Chondrocyte (in vitro differentiated cells): ENCODE measurements at places on chromosomes 1 and 21. TPM values are rescaled to one million over a fixed set of nuclear protein-coding genes. Genes with fewer than 3 reads are reported as not detected.
A peak's percentile ranks its signal among the peaks of the same experiment; 100 is the strongest.

GRCh38 chr1:67939942-67940341, 106.7 kb upstream of the GNG12 start:
- H3K4me3 ChIP-seq = no peak overlapping the region
- peaks cover 8% of the 10 kb centered on the region for H3K4me1 ChIP-seq
- DNase-seq = no peak
- H3K36me3 ChIP-seq = no peaks in the 10 kb centered on the region
- no peaks in the 10 kb centered on the region for H3K27me3 ChIP-seq

ZBTB17 gene
- total RNA-seq = 23.9 to 30.8 TPM (median 27.2 TPM) in 3 replicates

GPR61 gene
- total RNA-seq = not detected in 3 replicates

MOB3C gene
- total RNA-seq = 6.2 to 12.2 TPM (median 6.3 TPM) in 3 replicates

OR2L3 gene
- total RNA-seq = not detected in 3 replicates

GRCh38 chr1:33459691-33460090, 12.8 kb upstream of the ZSCAN20 start:
- H3K4me3 ChIP-seq = no peak overlapping the region
- peaks cover 63% of the 10 kb centered on the region for H3K4me1 ChIP-seq
- no peaks in the 10 kb centered on the region for H3K27me3 ChIP-seq

KCNAB2 gene
- total RNA-seq = 4.2 to 7.3 TPM (median 5.2 TPM) in 3 replicates

GRCh38 chr21:42414928-42415769, 11.4 kb downstream of the UBASH3A start:
- H3K4me1 ChIP-seq = peaks cover 8% of the 10 kb centered on the region
- no peak overlapping the region for H3K4me3 ChIP-seq
- no peaks in the 10 kb centered on the region for H3K36me3 ChIP-seq
- H3K27me3 ChIP-seq = peaks cover 6% of the 10 kb centered on the region
- no peak for DNase-seq

- no peaks in the 10 kb centered on the region for H3K36me3 ChIP-seq
- no peak overlapping the region for H3K27ac ChIP-seq
- no peak overlapping the region for H3K4me3 ChIP-seq
- peak; percentile 26 for DNase-seq
- peaks cover 24% of the 10 kb centered on the region for H3K4me1 ChIP-seq
Observed at GRCh38 chr1:24558455-24558854, 2.6 kb downstream of the NCMAP start.

- no peaks in the 10 kb centered on the region for H3K4me1 ChIP-seq
- DNase-seq = no peak
- no peak overlapping the region for H3K27ac ChIP-seq
- H3K27me3 ChIP-seq = peaks cover 27% of the 10 kb centered on the region
Observed at GRCh38 chr1:6059866-6060265, 14.2 kb downstream of the KCNAB2 start.

LCE1F gene
- not detected in 3 replicates for total RNA-seq

GRCh38 chr1:155170101-155170785, 2.9 kb downstream of the KRTCAP2 start:
- H3K4me1 ChIP-seq = peaks cover 46% of the 10 kb centered on the region
- H3K36me3 ChIP-seq = peaks cover 13% of the 10 kb centered on the region
- no peak overlapping the region for H3K4me3 ChIP-seq

CRP gene
- total RNA-seq = not detected in 3 replicates

GRCh38 chr1:20426923-20427322, 59.1 kb downstream of the CAMK2N1 start:
- H3K4me1 ChIP-seq = peaks cover 7% of the 10 kb centered on the region
- H3K27ac ChIP-seq = peak overlapping the region; percentile 8
- no peak overlapping the region for H3K4me3 ChIP-seq
- DNase-seq = no peak
- peaks cover 2% of the 10 kb centered on the region for H3K27me3 ChIP-seq

- H3K36me3 ChIP-seq = no peaks in the 10 kb centered on the region
- H3K27ac ChIP-seq = no peak overlapping the region
- H3K4me3 ChIP-seq = no peak overlapping the region
- H3K4me1 ChIP-seq = peaks cover 11% of the 10 kb centered on the region
- no peaks in the 10 kb centered on the region for H3K27me3 ChIP-seq
- DNase-seq = no peak
Observed at GRCh38 chr1:230386637-230387262, 39.4 kb downstream of the PGBD5 start.

DNA sequence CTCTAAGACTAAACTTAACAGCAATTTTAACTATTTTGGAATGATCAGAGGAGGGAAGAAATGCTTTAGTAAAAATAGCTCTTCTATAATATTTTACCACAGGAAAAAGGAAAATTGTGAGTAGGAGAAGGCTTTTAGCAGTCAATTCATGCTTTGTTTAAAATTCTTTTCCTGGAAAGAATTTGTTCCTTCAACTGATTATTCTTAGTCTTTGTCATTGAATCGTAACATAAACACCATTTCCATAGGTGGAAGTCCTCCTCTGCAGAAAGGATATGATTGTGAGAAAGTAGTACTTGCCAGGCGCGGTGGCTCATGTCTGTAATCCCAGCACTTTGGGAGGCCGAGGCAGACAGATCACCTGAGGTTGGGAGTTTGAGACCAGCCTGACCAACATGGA, 11.9 kb upstream of the ACTA1 start:
- peaks cover 14% of the 10 kb centered on the region for H3K4me1 ChIP-seq
- no peaks in the 10 kb centered on the region for H3K27me3 ChIP-seq
- no peak for DNase-seq
- no peak overlapping the region for H3K4me3 ChIP-seq

GRCh38 chr1:34710812-34711211, 44.0 kb upstream of the GJB5 start:
- DNase-seq = no peak
- no peak overlapping the region for H3K4me3 ChIP-seq
- no peaks in the 10 kb centered on the region for H3K36me3 ChIP-seq
- H3K4me1 ChIP-seq = no peaks in the 10 kb centered on the region

DNA sequence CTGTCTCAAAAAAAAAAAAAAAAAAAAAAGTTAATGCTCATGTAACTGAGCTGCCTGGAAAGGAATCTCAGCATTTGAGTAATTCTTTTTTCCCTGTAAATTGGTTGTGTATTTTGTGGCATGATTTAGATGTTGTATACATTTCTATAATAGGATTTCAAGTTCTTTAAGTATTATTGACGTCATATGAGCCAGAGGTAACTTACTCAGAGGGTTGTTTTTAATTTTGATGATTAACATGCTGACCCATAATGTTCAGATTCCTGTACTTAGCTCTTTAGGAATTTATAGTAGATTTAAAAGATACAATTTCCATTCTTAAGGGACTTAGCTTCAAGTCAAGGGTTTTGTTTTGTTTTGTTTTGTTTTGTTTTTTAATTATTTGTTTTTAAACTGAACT, 120.4 kb downstream of the CACHD1 start:
- DNase-seq = no peak
- H3K36me3 ChIP-seq = peaks cover 2% of the 10 kb centered on the region
- no peak overlapping the region for H3K27ac ChIP-seq
- H3K27me3 ChIP-seq = no peaks in the 10 kb centered on the region

EXOSC10 gene
- 49.1 to 57.2 TPM (median 49.8 TPM) in 3 replicates for total RNA-seq

DNA sequence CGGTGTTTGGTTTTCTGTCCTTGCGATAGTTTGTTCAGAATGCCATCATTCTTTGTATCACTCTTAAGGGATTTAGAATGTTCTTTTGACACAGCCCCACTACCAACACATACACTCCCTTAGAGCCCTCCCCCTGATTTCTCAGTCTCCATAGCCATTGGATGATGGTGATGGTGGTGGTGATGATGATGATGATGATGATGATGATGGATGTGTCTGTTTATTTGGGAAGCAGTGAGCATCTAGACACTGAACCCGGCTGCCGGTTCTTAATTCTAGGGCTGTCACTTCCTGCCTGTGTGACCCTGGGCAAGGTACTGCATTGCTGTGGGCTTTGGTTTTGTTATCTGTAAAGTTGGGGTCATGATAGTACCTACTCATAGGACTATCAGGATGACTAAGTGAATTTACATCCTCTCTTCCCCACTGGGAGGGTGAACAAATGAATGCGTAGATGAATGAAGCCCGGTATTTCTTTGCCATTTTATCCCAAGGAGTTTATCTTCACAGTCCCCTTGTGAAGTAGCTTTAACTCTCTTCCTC, 100.7 kb downstream of the HUNK start:
- H3K27ac ChIP-seq = no peak overlapping the region
- no peaks in the 10 kb centered on the region for H3K27me3 ChIP-seq
- peaks cover 1% of the 10 kb centered on the region for H3K36me3 ChIP-seq
- H3K4me1 ChIP-seq = no peaks in the 10 kb centered on the region

SEMA4A gene
- 1.6 to 2.5 TPM (median 2.0 TPM) in 3 replicates for total RNA-seq

BSND gene
- not detected in 3 replicates for total RNA-seq

LRRC53 gene
- total RNA-seq = not detected in 3 replicates

GRCh38 chr1:55316947-55317662, 101.9 kb upstream of the USP24 start:
- no peak overlapping the region for H3K4me3 ChIP-seq
- H3K36me3 ChIP-seq = peaks cover 1% of the 10 kb centered on the region
- H3K4me1 ChIP-seq = peaks cover 8% of the 10 kb centered on the region
- H3K27me3 ChIP-seq = peaks cover 4% of the 10 kb centered on the region

GJA9 gene
- total RNA-seq = not detected in 3 replicates

KRTAP11-1 gene
- not detected in 3 replicates for total RNA-seq

- no peaks in the 10 kb centered on the region for H3K36me3 ChIP-seq
- DNase-seq = no peak
- H3K27ac ChIP-seq = no peak overlapping the region
- H3K4me3 ChIP-seq = no peak overlapping the region
- H3K27me3 ChIP-seq = peaks cover 18% of the 10 kb centered on the region
Observed at GRCh38 chr1:220983877-220984635, 104.8 kb downstream of the HLX start.

DNA sequence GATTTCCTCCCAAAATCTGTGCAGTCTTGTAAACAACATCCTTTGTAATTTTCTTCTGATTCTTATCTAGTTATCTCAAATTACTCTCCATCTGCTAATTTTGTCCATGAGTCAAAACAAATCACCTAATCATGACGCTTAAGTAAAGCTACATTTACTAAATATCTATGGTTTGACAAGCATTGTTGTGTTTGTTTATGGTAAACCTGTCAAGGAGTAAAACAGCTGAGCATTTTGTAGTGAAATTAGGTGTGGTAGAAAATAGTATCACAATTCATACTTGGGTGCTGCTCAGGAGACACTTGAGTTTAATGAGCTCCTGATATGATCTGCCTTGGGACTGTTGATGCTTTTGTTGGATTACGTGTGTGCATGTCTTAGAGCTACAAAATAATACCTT, 11.6 kb downstream of the TIPRL start:
- DNase-seq = no peak
- H3K4me3 ChIP-seq = no peak overlapping the region
- no peaks in the 10 kb centered on the region for H3K27me3 ChIP-seq

DNA sequence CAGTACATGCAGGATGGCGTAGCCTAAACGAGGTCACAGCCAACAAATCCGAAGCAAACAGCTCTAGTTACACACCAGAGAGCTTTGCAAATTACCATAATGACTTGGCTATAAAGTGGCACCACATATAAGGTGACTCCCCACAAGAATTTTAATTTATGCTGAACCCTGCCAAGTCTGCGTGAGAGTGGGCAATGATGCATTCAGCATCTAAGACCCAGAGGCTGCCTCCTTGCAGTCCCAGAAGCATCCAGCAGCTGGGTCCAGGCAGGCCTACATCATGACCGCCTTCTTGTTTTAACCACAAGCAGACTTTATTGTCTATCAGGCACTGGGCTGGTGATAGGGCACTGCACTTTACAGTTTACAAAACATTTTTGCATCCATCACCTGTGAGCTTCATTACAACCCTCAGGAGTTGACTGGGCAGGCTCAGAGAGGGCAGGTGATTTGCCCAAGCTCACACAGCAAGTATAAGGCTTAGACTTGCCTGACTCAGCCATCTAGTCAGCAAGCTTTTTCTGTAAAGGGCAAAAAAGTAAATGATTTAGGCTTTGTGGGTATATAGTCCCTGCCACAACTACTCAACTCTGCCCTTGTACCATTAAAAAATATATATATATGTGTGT, 134.6 kb downstream of the GLIS1 start:
- DNase-seq = peak; percentile 19
- no peaks in the 10 kb centered on the region for H3K4me1 ChIP-seq
- no peak overlapping the region for H3K4me3 ChIP-seq

GRCh38 chr1:223224465-223224864, 81.4 kb upstream of the TLR5 start:
- H3K4me3 ChIP-seq = no peak overlapping the region
- no peaks in the 10 kb centered on the region for H3K4me1 ChIP-seq
- peaks cover 2% of the 10 kb centered on the region for H3K36me3 ChIP-seq
- no peak for DNase-seq
- H3K27ac ChIP-seq = no peak overlapping the region
- H3K27me3 ChIP-seq = peaks cover 11% of the 10 kb centered on the region

DNA sequence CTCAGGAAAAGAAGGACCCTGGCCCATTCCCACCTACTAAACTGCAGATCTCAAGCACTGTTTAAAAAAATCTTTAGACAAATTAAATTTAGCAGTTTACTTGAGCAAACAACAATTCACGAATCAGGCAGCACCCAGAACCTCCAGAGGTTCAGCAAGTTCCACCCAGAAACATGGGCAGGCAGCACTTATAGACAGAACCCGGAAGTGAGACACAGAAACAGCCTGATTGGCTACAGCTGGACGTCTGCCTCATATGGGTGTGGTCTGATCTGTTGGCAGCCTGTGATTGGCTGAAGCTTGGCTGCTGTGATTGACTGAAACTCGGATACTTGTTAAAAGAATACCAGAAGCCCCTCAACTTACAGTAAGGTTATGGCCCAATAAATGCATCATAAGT, 34.7 kb upstream of the COL6A2 start:
- H3K27me3 ChIP-seq = no peaks in the 10 kb centered on the region
- H3K4me3 ChIP-seq = no peak overlapping the region
- no peaks in the 10 kb centered on the region for H3K36me3 ChIP-seq
- H3K4me1 ChIP-seq = peaks cover 77% of the 10 kb centered on the region

DNA sequence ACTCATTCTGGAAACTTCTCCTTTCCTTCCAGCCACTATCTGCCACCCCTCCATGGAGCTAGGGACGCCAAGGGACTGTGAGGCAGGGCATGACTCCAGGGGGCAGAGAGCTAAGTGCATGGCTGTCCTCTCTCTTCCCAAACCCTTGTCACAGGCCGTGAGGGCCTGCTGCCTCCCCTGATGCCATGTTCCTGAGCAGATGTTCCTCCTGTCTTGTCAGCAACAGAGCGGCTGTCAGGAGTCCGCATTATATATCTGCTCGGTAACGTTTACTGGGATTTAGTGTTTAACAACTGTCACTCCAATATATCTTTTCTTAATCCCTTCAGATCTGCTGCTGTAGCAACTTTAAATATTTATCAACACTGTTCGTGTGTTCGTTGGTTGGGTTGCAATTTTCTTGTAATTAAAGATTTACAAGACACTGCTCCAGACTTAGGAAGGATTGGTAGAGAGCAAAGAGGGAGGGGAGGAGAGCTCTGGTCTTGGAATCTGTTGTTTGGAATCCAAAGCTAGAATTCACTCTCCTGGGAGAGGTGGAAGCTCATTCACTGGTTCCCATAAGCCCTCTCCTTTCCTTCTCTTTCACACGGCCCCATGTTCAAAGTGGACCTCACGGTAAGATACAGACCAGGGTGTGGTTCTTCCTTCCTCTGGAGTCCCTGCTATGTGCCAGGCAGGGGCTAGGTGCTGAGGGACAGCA, 76.2 kb downstream of the MDM4 start:
- peaks cover 23% of the 10 kb centered on the region for H3K4me1 ChIP-seq
- no peaks in the 10 kb centered on the region for H3K36me3 ChIP-seq
- no peak for DNase-seq
- H3K4me3 ChIP-seq = no peak overlapping the region
- no peak overlapping the region for H3K27ac ChIP-seq
